ENCODE measurements at places on chromosomes 3 and 15.

DNA sequence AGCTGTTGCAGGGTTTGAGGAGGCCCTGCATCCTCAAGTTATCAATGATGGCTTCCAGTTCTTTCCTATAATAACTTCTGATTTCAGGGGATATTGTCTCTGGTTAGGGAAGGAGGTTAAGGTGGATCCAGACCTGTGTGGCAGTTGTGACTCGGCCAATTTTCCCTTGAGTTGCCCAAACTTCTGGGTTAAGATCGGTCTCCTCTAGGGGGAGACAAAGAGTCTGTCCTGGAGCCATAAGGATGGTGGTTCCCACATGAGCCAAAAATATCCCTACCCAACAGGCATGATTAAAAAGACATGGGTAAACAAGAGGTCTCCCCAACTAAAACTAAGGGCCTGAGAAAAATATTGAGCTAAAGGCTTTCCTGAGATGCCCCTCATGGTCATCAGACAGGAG, 227.5 kb upstream of the MDFIC2 start:
- DNase-seq: no peak

- DNase-seq: no peak
Measured at GRCh38 chr15:76024021-76024768, 12.0 kb upstream of the NRG4 start.

- peak; percentile 51 for DNase-seq
Measured at GRCh38 chr15:78055919-78056713, 21.4 kb downstream of the TBC1D2B start.

- no peak for DNase-seq
Measured at GRCh38 chr3:30586806-30587486, 19.5 kb upstream of the TGFBR2 start.

DNA sequence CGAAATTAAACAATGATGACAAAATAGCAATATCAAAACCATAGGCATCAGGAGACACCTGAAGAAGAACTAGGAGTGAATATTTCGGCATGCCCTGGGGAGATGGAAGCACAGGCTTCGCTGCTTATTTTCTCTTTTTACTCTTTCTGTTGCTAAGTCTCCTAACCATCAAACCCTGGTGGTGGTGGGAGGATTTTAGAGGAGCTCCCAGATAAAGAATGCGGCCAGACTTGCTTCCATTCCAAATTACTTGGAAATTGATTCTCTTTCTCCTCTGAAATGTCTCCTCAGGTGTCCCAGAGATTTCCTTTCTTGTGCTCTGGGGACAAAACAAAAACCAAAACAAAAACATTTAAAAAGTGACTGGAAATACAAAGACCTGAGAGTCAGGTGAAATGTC, 243.0 kb downstream of the KBTBD8 start:
- no peak for DNase-seq

- no peak for DNase-seq
Measured at GRCh38 chr3:106276151-106276550, 407.3 kb upstream of the CBLB start.

DNA sequence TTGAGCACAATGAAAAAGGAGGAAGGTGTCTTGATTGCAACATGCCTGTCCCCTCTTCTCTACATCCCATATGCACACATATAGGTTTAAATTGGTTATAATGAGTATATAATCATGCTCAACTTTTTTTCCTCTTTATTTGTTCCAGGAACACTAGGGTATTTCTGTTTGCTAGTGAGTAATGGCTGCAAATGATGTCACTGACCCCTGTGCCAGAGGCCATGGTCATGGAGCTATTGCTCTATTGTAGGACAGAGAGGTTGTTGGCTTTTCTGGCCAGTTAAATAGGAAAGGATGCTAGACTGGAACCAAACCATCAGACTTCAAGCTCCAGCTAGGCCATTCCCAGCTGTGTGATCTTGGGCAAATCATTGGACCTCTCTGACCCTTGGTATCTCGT, 9.6 kb downstream of the ARHGEF3 start:
- DNase-seq: no peak

GRCh38 chr3:57729334-57730045, 26.6 kb upstream of the SLMAP start:
- no peak for DNase-seq

- peak; percentile 59 for DNase-seq
Measured at GRCh38 chr15:43370310-43370974, 401 bp downstream of the ZSCAN29 start.

DNA sequence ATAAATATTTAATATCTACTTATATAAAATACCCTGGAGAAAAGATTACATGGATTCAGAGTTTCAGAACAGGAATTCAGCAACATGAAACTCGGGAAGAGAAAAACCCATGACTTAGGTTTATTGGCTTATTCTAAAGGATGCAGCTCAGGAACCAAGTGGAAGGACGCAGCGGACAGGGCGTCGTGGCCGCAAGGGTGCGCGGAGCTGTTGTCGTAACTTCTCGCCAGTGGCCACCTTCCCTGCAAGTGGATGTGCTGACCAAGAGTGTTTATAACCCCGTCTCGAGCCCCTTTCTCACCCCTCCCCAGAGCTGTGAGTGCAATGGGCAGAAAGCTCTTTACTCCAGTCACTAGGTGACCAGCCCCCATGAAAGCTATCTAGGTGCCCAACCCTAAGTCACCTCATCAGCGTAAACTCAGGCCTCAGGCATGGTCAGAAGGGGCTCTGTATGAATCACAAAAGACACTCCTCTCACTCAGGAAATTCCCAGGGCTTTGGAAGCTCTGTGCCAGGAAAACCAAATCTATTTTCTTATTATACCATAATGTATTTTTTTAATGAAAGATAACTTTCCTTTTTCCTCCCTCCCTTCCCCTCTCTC, 77.3 kb downstream of the CHRNA7 start:
- no peak for DNase-seq

DNA sequence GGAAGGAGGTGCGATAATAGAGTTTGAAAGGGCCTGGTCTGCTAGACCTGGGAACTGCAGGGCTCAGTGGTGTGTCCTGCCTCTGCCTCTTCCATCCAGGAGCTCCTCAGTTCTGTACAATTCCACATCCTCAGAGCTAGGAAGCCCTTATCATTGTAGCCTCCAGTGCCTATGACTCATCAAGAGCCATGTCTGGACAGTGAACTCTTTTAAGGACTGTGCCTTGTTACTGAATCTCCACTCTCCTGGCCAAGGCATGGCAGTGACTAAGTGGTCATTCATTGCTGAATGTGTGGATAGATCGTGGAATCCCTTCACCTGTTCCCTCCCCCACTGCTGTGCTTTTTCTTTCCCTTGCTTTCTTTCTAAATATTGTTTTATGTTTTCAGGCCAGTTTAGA, 2.9 kb downstream of the TIMP4 start:
- no peak for DNase-seq

DNA sequence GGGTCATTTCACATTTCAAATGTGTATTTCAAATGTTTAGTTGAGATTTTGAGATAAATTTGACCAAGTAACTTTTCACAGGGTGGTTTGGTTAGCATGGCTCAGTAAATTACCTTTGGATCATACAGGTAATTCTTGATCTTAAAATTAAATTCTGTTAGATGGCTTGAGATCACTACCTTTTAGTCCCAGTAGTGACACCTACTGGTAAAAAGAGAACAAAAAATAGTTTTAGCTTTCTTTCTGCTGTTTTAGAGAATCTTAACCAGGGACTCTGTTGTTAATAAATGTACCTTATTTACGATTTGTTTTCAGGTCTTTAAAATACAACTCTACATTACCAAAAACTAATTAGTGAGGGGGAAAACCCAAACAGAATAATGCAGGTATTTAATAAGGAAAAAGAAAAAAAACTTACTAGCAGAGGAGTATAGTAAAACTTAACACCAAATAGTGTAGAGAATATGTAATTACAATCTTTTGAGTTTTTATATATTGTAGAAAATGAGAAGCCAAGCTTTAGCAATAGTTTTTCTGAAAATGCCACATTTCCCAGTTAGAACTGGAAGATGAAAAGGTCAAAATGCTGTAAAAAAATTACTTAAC, 620.3 kb upstream of the AGTR1 start:
- DNase-seq: no peak

DNA sequence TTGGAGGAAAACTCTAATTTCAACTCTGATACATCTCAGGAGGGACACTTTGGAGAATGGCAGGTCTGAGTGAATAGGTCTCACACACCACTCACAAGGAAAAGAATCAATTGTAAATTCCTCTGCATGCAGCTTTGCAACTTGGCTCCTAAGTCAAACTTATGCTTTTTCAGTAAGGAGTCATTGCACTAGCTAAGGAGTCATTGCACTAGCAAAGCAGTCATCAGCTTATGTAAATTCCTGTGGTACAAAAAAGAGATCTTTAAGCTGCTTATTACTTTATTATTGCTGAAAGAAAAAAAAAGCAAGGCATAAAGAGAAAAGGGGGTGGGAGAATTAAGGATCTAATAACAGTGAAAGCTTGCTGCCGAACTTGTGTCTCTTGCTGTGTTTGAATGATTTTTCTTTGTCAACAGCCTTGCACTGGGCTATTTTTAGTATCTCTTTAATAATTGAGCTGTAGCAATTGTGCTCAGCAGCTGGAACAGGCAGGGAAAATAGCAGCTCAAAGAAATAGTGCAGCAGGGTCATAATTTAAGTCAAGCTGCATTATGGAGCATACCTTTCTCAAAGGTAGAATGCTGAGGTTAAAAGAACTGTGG, 154.3 kb upstream of the ARPP21 start:
- no peak for DNase-seq

- no peak for DNase-seq
Measured at GRCh38 chr15:48602358-48603122, 43.0 kb downstream of the FBN1 start.

- DNase-seq: peak; percentile 25
Measured at GRCh38 chr15:68415501-68416157, 16.3 kb downstream of the ITGA11 start.

DNA sequence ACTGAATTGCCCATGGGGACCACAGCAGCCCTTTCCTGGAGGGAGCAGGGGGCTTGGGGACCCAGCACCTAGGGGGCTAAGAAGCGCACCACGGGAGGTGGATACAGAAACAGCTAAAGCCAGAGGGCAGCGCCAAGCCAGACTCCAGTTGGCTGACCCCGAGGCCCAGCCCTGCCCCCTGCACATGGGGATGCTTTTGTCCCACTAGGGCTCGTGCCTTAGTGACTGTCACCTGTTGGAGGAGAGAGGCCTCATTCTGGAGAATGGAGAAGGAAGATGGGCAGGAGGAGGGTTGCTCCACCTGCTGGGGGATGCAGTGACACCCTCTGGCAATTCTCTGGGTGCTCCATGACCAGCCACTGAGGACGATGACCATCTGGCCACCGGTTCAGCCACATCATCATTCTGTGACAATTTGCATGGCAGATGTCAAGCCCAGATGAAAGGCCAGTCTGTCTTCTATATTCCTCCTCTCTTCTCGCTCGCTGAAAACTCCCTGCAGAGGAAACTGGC, 167.8 kb upstream of the TLE3 start:
- no peak for DNase-seq

DNA sequence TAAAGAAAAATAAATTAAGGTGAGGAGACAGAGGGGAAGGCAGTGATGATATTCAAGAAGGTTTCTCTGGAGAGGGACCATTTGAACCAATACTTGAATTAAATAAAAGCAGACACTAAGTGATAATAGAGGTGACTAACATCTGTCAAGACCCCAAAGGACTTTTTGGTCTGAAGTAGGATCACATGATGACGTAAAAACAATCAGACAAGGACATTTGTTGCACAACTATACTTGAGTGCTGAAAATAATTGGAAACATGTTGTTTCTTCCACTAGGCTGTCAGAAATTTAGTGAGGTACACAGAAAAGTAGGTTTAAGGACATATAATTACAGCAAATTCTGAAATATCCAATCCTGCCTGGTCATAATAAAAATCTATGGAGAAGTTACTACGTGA, 179.5 kb downstream of the WNT5A start:
- DNase-seq: no peak

DNA sequence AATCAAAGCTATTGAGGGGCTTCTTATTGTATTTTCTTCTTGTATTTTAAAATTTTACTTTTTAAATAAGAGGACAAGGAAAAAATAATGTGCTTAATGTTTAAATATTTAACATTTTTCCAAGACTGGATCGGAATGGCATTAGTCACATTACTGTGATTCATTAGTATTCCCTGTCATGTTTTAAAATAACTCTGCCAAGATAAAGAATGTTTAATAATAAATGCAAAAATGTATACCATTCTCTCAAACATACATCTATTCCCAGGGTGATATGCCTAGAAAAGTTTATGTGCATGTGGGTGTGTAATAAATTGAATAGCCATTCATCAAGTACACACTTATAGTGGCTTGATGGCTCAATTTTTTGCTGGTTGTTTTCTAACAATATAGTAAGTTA, 936.1 kb downstream of the PLOD2 start:
- DNase-seq: no peak

DNA sequence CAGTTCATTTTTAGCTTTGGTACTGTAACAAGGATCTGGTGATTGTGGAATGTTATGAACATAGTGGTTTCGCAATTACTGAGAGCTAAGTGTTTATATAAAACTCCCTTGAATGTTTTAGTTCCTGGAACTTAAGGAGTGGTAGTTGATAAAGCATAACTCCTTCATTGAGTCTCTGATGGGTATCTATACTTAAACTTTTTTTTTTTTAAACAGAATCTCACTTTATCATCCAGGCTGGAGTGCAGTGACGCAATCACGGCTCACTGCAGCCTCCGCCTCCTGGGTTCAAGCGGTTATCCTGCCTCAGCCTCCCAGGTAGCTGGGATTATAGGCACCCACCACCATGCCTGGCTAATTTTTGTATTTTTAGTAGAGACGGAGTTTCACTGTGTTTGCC, 11.3 kb downstream of the PRKCI start:
- no peak for DNase-seq

GRCh38 chr3:143278721-143279120, 159.2 kb downstream of the CHST2 start:
- no peak for DNase-seq

DNA sequence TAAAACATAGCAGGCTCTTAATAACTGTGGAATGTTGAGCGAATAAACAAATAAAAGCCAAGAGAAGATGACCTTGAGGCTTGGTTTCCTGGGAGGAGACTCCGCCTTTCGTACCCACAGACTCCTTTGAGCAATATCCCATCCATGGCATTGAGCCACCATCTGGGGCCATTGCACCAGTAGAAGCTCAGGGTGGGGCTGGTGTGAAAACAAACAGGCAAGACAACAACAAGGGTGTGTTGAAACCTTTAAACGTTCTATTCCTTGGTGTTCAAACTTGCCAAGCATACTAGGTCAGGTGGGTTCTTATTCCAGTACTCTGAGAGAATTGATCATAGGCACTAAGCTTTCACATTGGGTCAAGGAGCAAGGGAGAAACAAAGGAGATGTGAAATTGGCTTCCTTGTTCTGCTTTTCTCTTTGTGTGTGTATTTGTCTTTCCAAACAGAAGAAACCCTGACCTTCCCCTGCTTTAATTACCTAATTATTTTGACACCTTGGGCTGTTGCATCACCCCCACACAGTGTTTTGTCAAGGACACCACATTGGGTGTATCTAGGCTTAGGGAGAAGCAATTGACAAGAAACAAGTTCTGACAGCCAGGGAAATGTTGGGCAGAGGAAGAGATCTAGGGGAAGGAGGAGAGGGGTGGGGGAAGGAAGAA, 105.1 kb upstream of the BCL6 start:
- no peak for DNase-seq

DNA sequence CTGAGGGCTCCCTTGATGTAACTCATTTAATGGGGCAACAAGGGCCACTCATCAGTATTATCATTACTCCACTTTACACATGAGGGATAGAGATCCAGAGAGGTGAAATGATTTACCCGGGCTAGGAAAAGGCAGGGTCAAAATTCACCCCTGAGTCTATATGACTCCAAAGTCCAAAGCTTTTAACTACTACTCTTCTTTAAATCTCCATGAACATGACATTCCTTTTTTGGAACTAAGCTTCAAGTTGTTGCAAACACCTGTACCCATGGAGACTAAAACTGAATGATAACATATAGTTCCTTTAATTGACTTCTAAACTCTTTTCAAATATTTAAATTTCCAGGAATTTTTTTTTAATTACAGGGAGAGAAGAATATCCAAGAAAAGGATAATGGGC, 292.9 kb upstream of the GADL1 start:
- DNase-seq: no peak
